Non-pigmented ciliary epithelial cell (primary cell): ENCODE measurements at places on chromosomes 4 and X.

DNA sequence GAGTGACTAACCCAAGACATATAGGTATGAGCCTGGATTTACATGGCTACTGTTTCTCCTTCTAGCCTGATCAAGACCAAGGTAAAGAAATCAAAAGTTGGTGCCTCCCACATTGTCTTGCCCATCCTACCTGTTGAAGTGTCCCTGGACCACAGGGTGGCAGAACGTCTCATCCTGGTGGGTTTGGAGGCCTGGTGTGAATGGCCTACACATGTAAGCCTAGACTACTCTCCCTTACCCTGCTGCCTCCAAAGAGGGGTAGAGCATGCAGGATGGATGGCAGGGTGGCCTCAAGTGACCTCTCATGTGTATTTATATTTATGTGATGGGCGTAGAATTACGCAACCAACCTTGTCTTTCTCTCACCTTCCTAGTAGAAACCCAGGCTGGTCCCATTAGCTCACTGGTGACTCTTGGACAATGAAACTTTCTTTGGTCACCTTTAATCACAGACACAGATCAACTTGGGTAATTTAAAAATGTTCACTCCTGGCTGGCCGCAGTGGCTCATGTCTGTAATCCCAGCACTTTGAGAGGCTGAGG, 73.3 kb upstream of the SOD3 start:
- no peak for DNase-seq

DNA sequence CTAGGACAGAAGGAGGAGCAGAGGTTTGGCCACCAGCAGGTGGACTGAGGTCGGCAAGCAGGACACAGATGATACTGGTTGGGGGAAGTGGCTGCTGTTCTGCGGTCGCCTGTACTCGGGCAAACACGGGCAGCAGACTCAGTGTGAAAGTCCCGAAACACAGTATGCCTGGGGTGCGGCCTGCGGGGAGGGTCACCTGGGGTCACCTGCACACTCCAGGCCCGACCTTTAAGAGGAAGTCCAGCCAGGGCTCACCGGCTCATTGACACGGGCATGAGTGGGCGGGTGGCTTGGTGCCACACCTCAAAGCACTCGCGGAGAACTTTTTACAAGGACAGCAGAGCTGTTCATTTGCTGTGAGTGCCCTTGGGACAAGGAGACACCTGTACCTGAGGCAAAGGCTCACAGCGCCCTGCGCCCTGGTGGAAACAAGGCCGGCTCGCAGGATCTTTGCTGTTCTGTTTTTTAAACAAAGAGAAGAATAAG, 71.5 kb upstream of the MXD4 start:
- no peak for DNase-seq

- DNase-seq = no peak
Measured at GRCh38 chr4:127642169-127642568, 9.4 kb downstream of the INTU start.

- no peak for DNase-seq
Measured at GRCh38 chr4:107546638-107547037, 173.4 kb downstream of the PAPSS1 start.
